NK-92 treated with Interleukin-12 subunit alpha and Interleukin-12 subunit beta, amount 100 ng/mL, for 24 hours (cell line): ENCODE measurements at places on chromosomes 12 and 14.

DNA sequence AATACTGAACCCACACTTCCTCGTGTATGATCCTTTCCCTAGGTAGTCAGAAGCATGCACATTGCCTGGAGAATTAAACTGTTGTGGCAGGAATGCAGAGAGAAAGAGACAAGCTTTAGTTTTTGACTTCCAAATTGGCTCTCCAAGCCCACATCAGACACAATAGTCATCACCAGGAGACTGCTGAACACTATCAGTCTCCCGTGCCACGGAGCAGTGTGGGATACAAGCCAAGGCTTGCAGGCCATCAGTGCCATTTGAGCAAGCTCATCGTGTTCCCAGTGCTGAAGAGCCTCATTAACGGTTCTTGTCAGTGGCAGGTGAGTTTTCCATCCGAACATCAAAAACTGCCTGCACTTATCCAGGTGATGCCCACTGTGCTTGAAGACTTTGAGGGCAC lies 410.8 kb downstream of the NAV3 start:
- DNase-seq, result no peak

GRCh38 chr14:70794294-70794693 lies 15.0 kb downstream of the MAP3K9 start:
- DNase-seq, result no peak

- no peak for DNase-seq
These were observed 41.7 kb upstream of the FUT8 start for GRCh38 chr14:65370801-65371248.

- no peak for DNase-seq
These were observed 40.0 kb downstream of the ZFYVE1 start for GRCh38 chr14:72986857-72987256.

- DNase-seq, result no peak
These were observed 69.6 kb upstream of the KRAS start for GRCh38 chr12:25320123-25321006.

GRCh38 chr12:42790761-42791151 lies 201.2 kb upstream of the PRICKLE1 start:
- no peak for DNase-seq
